ENCODE measurements at places on chromosomes 6 and 20. TPM values are rescaled to one million over a fixed set of nuclear protein-coding genes. Genes with fewer than 3 reads are reported as not detected.

Gene OR2J3
- total RNA-seq, result not detected

Gene MAK
- 0.24 TPM for total RNA-seq

Gene PKIG
- total RNA-seq, result 65.7 TPM

Gene FOXQ1
- 0.39 TPM for total RNA-seq

Gene HLA-DMB
- not detected for total RNA-seq
